ENCODE measurements at places on chromosomes 13 and 19.

DNA sequence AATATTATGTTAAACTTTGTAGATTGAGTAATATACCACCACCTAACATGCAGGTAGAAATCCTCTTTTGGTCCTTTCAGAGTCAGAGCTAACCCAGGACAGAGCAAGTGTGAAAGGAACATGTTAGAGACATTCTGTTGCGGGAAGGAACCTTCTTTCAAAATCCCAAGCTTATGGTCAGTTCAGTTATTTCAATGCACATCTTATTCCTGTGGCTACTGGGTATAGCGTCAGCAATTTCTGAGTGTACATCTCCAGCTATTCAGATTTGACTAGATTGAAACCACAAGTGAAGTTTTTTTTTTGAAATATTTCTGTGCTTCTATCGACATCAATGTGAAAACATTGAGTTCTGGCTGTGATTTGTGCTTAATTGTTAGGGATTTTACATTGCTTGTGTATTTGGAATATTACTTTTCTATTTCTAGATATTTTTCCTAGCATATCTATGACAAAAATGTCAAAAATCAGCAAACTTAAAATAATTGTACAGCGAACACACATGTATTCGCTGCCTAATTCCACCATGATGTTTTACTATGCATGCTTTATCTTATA, 165.3 kb downstream of the LMO7 start:
- no peak for DNase-seq

GRCh38 chr13:75931116-75931515, 295.0 kb downstream of the LMO7 start:
- no peak for DNase-seq

DNA sequence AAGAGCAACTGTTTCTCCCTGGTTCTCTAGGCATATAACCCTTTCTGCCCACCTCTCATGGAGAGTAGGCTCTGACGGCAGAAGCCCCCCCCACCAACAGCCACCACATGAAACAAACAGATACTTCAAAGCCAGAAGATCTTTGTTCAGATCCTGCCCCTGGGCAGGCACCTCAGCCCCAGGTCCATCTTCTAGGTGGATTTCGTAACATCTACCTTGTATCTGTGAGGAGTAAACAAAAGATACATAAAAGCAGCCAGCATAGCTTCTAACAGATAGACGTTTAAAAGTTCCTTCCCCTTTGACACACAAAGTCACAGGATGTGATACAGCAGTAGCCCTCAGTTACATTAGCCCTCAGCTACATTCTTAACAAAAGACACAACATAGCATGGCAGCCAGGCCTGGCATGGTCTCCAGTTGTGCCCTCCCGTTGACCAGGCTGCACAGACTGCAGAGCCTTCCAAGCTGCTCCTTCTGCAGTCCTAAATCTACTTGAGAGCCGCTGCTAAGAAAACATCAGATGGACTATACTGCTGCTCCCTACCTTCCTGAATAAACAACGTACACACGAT, 35.4 kb downstream of the BRD4 start:
- no peak for DNase-seq

DNA sequence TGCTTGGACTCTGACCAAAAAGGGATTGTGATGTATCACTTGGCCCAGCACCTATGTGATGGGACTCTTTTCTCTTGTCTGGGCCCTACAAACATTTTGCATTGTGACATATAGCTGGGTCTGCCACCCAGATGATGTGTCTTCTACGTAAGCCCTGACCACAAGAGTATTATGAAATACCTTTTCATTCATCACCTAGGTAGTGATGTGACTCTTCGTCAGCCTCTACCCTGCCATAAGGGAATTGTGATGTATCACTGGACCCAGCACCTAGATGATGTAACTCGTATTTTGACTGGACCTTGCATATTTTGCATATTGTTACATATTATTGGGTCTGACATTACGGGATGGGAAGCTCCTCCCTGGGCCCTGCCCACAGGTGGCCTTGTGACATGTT, 29.7 kb upstream of the ZNF681 start:
- DNase-seq, result no peak

DNA sequence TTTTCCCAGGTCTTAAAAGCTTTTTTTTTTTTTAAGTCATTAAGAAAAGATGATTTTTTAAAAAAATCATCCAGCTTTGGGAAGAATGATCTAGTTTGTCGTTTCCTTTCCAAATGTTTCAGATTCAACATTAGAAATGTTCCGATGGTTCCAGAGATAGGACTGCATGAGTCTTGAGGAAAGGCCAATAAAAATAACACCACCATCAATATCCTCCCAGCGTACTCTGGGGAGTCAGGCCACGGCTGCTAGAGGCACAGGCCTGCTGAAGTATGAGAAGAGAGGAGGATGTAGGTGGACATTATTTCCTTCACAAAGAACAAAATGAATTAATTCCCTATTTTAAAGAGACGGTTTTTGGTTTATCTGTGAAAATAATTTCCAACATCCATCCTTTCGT, 60.0 kb upstream of the SHISA2 start:
- no peak for DNase-seq

DNA sequence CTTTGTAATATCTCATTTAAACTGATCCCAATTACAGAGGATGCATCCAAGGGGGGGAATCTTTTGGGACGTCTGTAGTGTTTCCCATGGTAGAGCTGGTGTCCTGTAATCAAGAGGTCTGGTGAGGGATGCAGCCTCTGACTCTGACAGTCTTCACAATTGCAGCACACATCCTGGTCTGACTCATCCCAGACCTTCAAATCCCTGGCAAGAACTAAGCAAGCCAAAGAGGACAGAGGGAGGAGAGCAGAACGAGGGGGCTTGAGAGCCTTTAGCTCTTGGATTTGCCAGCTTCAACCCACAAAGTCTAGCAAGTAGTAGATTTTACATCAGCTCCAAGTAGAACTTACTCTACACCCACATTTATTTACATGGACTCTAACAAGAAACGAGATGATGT, 17.3 kb upstream of the FCGBP start:
- DNase-seq, result no peak

DNA sequence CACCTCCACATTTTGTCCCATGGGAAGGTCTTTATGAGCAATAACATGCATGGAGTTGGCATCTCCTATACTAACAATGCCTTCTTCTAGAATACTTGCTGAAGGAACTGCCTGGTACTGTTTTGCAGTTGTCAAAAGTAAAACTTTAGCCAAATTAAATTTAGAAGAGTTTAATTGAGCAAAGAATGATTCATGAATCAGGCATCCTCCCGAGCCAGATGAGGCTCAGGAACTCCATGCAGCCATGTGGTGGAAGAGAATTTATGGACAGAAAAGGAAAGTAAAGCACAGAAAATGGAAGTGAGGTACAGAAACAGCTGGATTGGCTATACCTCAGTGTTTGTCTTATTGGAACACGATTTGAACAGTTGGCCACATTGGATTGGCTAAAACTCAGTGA, 1081.9 kb downstream of the SLITRK1 start:
- DNase-seq, result no peak

GRCh38 chr19:19900139-19900728, 512 bp upstream of the ZNF93 start:
- peak; percentile 6 for DNase-seq

GRCh38 chr13:94280845-94281244, 198.6 kb downstream of the DCT start:
- DNase-seq, result no peak

- no peak for DNase-seq
These were observed 88.6 kb downstream of the UBL3 start for GRCh38 chr13:29761815-29762214.

- no peak for DNase-seq
These were observed 108.2 kb downstream of the SIPA1L3 start for GRCh38 chr19:38015216-38015615.

- peak; percentile 22 for DNase-seq
These were observed 1.4 kb downstream of the EFNB2 start for GRCh38 chr13:106533943-106534638.

GRCh38 chr13:106088085-106088484, 447.4 kb downstream of the EFNB2 start:
- no peak for DNase-seq

GRCh38 chr13:72745260-72745659, 17.5 kb downstream of the BORA start:
- DNase-seq, result no peak
